ENCODE measurements at places on chromosomes 12 and 14. TPM values are rescaled to one million over a fixed set of nuclear protein-coding genes. Genes with fewer than 3 reads are reported as not detected.

DNA sequence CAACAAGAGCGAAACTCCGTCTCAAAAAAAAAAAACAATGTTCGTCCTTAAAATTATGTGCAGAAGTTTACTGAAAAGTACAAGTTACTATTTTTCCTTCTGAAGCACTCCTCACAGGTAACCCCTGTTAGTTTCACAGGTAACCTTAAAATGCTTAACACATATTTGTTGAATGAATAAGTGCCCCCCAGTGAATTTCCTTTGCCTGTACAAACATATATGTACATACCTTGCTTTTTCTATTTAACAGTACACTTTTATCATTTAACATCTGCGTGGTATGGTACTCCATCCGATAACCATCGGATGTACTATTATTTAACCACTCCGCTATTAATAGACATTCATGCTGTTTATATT is 1.4 kb upstream of the RAB35 start:
- DNase-seq, result no peak

DNA sequence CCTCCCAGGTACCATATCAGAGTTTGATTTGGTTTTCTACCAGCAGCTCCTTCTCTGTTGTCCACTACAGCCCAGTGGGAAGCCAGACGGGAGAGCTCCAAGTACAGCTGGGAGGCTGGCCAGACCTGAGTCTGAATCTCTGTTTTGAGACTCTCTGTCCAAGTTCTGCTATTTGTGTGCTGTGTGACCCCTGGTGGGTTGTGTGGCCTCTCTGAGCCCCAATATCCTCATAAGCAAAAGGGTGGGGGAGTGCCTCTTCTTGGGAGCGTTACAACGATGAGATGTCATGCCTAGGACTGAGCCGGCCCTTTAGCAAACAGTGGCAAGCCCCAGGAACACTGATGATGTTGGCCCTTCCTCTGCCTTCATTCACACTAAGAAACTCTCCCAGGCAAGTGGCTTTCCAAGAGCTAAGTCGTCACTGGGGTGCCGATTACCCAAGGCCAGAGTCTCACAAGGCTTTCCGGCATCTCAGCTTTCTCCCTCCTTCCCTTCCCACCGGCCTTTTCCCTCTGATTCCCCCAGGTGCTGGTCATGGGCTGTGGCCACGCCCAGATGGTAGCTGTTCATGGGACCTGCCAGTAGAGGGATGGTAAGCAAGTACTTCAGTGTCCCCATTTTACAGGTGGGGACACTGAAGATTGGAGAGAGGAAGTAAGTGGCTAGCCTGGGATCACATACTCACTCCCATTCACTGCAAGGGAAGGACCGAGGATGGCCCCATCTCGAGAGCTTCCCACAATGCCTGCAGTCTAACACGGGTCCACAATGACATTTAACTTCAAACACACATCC is 47.7 kb downstream of the BCL11B start:
- DNase-seq, result no peak

- no peak for DNase-seq
Measured at GRCh38 chr14:100599981-100600380, 12.8 kb upstream of the BEGAIN start.

GRCh38 chr12:100268835-100269564 is 2.0 kb downstream of the SCYL2 start:
- no peak for DNase-seq

DNA sequence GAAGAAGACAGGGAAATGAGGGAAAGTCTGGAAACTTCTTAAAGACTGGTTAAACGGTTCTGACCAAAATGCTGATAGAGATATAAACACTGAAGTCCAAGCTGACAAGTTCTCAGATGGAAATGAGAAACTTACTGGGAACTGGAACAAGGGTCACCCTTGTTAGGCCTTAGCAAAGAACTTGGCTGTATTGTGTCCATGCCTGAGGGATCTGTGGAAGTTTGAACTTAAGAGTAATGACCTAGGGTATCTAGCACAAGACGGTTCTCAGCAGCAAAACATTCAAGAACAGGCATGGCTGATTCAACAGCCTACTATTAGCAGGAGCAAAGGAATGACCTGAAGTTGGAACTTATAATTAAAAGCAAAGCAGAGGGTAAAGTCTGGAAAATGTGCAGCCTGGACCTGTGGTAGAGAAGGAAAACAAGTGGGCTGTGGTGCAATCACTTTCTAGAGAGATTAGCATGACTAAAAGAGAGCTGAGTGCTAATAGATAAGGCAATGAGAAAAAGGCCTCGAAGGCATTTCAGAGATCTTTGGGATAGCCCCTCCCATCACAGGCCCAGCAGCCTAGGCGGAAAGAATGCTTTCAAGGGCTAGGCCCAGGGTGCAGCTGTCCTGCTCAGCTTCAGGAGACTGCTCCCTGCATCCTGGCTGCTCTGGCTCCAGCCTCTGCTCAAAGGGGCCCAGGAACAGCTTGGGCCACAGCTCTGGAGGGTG is 60.3 kb downstream of the ATP2B1 start:
- DNase-seq, result no peak

DNA sequence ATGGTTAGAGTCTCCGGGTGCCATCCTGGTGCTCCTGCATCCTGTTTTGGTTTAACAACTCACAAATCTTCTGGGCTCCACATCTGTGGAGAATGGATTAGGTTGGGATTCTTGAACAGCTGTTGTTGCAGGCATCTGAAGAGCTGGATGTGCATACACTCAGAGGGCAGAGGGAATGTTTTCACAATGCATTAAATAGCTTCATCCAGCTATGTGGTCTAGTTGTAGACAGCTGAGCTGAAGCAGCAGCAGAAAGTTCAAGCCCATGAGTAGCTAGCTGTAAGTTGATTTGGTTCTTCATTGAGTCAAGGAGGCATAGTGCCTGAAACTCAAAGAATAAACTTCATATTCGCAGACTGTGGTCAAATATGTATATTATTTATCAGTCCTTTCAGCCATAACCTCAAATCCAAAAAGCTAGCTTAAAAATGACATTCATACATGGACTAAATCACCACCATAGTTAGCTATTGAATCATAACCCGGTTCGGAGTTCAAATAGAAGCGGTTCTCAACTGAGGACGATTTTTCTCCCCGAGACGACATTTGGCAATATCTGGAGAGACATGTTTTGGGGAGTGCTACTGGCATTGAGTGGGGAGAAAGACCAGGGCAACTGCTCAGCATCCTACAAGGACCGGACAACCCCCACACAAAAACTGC is 858 bp upstream of the ANKRD13A start:
- no peak for DNase-seq

DNA sequence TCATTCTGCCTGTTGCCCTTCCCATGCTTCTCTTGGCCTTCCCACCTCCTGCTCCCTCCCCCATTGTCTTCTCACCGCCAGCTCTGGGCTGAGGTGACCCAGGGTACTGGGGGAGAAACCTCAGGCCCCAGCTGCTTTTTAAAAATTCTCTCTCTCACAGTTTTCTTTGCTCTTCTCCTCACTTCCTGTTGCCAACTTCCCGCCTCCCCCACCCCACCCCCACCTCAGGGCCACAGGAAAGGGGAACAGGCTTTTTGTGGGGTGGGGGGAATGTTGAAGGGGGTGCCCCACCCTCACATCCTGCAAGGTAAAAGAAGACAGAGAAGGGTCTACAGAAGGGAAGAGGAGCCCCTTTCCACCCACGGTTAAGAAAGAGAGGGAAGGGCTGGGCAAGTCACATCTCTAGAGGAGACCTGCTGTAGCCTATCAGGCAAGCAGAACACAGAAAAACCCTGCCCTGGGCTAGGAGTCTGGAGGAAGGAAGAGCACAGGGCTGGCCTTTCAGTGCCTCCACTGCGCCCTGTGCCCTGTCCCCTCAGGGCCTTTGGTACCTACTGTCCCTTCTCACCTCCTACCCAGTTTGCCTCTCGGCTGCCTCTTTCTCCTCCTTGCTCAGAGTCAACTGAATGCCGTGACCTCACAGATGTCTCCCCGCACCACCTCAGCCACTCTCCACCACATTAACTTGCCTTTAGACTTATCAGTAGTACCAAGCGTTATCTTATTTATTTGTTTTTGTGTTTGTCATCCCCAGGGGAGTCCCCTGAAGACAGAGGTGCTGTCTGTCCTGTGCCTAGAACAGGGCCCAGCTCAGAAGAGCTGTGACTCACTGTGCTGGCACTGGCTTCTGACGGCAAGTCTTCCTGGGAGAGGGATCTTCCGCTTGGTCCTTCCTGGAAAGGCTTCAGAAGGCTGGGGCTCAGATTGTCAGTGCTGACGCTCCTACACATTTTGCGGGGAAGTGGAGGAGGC is 1.7 kb downstream of the ARHGAP9 start:
- DNase-seq, result no peak

DNA sequence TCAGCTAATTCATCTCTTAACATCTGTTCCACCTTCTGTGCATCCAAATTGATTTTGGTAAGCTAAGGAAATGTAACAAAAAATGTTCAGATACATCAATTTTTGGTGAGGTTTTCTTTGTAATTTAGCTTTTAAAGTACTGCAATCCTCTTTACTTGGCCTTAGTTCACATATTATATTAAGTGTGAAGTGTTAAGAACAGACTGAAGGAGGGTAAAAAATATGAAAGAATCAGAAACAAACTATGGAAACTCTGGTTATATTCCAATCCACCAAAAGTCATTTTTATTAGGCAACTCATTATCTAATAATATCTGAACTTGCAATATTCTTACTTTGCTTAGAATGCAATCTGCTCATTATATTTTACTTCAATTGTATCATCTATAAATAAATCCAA is 49.1 kb downstream of the CEP290 start:
- no peak for DNase-seq

- no peak for DNase-seq
Measured at GRCh38 chr14:92986254-92987147, 63.6 kb downstream of the CHGA start.

Gene CDC42BPB
- polyA plus RNA-seq, result 43.4 TPM

Gene CYP46A1
- 0.01 TPM for polyA plus RNA-seq

Gene ADAM21
- 0.77 TPM for polyA plus RNA-seq

Gene KCNH3
- 0.21 TPM for polyA plus RNA-seq

Gene NDUFB1
- polyA plus RNA-seq, result 555 TPM

Gene PLEKHA5
- 14.8 TPM for polyA plus RNA-seq

Gene RNU4-1
- polyA plus RNA-seq, result under 0.01 TPM

Gene OR6C2
- polyA plus RNA-seq, result not detected

Measured in keratinocyte (primary cell).